NCI-H524 (cell line): ENCODE measurements at places on chromosomes 16 and 17.
A peak's percentile ranks its signal among the peaks of the same experiment; 100 is the strongest.

- DNase-seq: no peak
Observed at GRCh38 chr17:50763716-50764475, 3.4 kb downstream of the ANKRD40CL start.

- DNase-seq: no peak
Observed at GRCh38 chr16:81861915-81862314, 82.8 kb downstream of the PLCG2 start.

DNA sequence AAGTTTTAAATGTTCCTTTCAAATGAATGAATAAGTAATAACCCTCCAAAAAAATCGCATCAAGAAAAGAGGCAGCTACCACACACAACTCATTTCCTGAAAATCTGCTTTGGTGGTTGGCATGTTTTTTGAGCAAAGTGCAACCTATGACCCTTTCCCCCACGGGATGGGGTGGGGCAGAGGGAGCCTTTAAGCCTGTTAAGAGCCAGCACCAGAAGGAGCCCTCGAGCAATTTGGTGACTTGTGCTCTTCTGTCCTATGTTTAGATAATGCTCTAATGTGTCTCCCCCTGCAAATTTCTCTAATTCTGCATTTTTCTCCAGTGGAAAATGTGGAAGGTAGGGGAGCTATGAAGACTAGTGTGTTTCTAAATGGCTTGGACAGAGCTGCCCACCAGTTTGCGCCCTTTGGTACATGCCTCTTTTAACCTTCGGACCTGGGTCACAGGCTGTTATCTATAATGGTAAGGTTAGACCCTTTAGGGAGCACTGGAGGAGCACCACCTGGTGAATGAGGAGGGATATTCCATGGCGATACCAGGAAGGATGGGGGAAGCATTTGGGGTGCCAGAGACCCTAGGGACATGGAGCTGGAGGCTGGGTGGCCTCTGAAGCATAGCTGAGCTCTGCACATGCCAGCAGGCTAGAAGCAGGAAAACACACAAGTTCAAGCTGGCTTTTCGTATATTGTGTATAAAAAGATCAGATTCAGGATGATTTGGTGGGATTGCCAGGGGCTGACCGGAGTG, 1.6 kb downstream of the PYCARD start:
- no peak for DNase-seq

- DNase-seq: peak; percentile 53
Observed at GRCh38 chr17:39591958-39592954, 15.5 kb downstream of the NEUROD2 start.

- DNase-seq: no peak
Observed at GRCh38 chr17:2815781-2816185, 19.5 kb downstream of the RAP1GAP2 start.
